ENCODE measurements at places on chromosomes 2 and 18. TPM values are rescaled to one million over a fixed set of nuclear protein-coding genes. Genes with fewer than 3 reads are reported as not detected.

GRCh38 chr2:48808311-48808710 lies 52.8 kb upstream of the LHCGR start:
- H3K4me1 ChIP-seq: no peaks in the 10 kb centered on the region
- H3K36me3 ChIP-seq: no peaks in the 10 kb centered on the region
- H3K27me3 ChIP-seq: no peaks in the 10 kb centered on the region
- H3K4me3 ChIP-seq: no peak overlapping the region

DNA sequence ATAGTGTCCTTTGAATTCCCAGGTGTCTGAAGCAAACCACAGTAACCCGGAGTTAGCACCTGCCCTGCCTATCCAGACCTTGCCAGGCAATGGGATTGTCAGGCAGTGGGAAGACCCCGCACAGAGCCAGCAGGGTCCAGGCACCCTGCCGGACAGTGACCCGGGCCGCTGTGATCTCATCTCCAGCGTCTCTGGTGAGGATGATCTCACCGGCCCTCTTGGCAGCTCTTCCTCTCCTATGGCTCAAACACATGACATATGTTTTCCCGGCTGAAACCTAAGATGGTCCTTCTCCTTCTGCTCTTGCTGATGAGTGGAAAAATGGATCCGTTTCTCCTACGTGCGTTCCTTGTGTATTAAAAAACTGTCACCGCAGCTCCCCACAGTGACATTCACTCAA lies 75.1 kb downstream of the ACOXL start:
- H3K27ac ChIP-seq: no peak overlapping the region
- no peak overlapping the region for H3K4me3 ChIP-seq
- H3K27me3 ChIP-seq: no peaks in the 10 kb centered on the region

Gene GREB1L
- 10.4 TPM for total RNA-seq

Gene CNRIP1
- 48.9 TPM for total RNA-seq

DNA sequence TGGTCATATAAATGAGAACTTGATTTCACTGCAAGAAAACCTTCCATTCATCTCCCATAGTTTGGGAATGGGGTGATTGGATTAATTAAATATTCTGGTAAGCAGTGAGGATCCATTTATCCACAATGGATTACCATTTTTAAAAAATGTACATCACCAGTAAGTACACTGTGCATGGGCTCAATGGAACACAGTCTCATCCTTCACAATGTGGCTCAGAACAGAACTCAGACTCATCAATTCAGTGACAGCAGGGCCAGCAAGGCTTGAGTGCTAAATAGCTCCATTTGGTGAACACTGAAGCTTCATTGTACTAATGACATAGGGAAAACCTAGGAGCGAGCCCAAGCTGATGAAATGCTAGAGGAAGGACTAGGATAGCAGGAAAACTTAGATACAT lies 223.8 kb downstream of the CMPK2 start:
- H3K27me3 ChIP-seq: no peaks in the 10 kb centered on the region
- H3K4me1 ChIP-seq: no peaks in the 10 kb centered on the region
- no peaks in the 10 kb centered on the region for H3K36me3 ChIP-seq
- no peak overlapping the region for H3K27ac ChIP-seq

Gene COLEC11
- total RNA-seq: 43.7 TPM

Gene VWC2L
- total RNA-seq: 0.11 TPM

DNA sequence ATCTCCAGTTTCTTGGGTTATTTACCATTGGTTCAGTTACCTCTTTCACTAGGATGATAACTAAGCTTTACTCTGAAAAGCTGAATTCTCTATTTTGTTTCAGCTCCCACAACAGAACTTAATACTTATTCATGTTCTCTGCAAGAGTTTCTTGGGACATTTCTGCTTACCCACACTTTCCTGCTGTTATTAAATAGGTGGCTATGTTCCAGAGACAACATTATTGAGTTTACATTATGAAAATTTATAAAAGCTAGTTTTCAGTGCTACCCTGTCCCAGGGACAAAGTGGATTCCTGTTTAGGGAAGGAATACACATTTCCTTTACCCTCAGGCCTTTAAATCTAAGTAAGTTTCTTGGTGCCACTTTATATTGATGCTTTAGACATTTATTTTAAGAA lies 7.0 kb upstream of the GPD2 start:
- no peak for DNase-seq
- no peaks in the 10 kb centered on the region for H3K27me3 ChIP-seq
- no peak overlapping the region for H3K4me3 ChIP-seq
- no peak overlapping the region for H3K27ac ChIP-seq

Gene POTEI
- not detected for total RNA-seq

Measured in ovary (tissue), 10 donors.